ENCODE measurements at places on chromosomes 3 and 15.

- no peaks in the 10 kb centered on the region for H3K36me3 ChIP-seq
- H3K27ac ChIP-seq, result no peak overlapping the region
- no peaks in the 10 kb centered on the region for H3K4me1 ChIP-seq
- H3K27me3 ChIP-seq, result no peaks in the 10 kb centered on the region
- H3K4me3 ChIP-seq, result no peak overlapping the region
- no peak for DNase-seq
Measured at GRCh38 chr3:181901626-181902025, 189.9 kb downstream of the SOX2 start.

DNA sequence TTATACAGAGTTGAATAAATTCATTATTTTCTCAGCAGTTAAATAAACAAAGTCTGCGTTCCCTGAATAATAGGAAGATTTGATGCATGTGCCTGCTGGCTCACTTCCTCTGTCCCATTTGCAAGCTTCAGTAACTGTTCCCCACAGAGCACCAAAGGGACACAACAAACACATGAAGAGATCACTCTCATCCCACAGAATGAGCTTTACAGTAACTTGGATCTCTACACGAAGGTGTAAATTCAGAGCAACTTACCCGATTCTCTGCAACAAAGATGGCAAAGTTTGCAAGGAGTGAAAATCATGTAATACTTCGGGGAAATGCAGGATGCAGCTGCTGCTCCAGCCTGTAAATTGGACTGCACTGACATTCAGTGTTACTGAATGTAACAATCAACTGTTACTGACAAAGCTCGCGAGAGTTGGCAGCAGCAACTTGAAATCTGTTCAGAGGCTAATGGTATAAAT is at the start of gene BCHE:
BCHE (minus strand) TSS at position 366 of the 468 bp plus-strand sequence. CDS start 6,390 bp downstream, outside the sequence.
- DNase-seq, result no peak
- H3K27me3 ChIP-seq, result no peaks in the 10 kb centered on the region
- no peak within 1 kb of the TSS for H3K27ac ChIP-seq
- H3K4me3 ChIP-seq, result no peak within 1 kb of the TSS
- no peaks in the 10 kb centered on the region for H3K36me3 ChIP-seq

GRCh38 chr3:24507776-24508422 is 13.2 kb upstream of the THRB start:
- H3K4me3 ChIP-seq, result no peak overlapping the region
- no peaks in the 10 kb centered on the region for H3K27me3 ChIP-seq
- H3K27ac ChIP-seq, result peak overlapping the region; percentile 88
- no peaks in the 10 kb centered on the region for H3K36me3 ChIP-seq
- peak; percentile 62 for DNase-seq

DNA sequence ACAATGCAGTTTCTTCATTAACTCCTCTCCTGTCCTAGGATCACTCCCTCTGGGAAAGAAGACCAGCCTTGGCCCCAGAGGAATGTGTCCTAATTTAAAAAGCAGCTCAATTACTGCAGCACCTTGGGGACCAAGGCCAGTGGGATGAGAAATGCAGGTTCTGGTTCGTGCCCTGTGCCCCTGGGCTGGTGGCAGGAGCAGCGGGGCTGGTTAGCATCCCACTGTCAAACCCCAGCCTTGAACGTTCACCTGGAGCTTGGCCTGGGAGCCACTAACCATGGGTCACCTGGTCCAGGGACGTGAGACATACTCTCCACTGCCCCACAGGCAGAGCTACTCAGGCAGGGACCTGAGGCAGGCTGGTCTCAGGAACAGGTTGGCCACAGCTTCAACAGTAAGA is 8.4 kb upstream of the RTP3 start:
- H3K4me3 ChIP-seq, result peak overlapping the region; percentile 27
- peaks cover 13% of the 10 kb centered on the region for H3K27me3 ChIP-seq
- H3K4me1 ChIP-seq, result peaks cover 11% of the 10 kb centered on the region
- no peak for DNase-seq

DNA sequence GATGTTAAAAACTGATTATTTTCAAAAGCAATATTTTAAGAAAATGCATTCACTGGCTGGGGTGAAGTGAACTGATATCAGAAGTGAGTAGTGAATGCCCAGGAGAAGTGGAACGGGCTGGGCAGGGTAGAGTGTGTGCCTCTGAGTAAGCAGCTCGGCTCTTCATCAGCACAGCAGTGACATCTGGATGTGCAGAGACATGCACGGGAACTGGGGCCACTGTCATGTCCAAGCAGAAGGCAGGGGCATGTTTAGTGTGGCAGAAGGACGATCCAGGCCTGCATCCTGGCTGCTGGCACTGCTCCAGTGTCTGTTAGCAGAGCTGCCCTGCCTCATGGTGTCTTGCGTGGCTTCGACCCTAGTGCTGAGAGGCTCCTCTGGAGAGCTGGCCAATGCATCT is 305.6 kb upstream of the LRRFIP2 start:
- DNase-seq, result no peak
- H3K27me3 ChIP-seq, result no peaks in the 10 kb centered on the region
- H3K27ac ChIP-seq, result no peak overlapping the region
- H3K4me3 ChIP-seq, result no peak overlapping the region
- no peaks in the 10 kb centered on the region for H3K4me1 ChIP-seq

- H3K36me3 ChIP-seq, result no peaks in the 10 kb centered on the region
- H3K27ac ChIP-seq, result no peak overlapping the region
- DNase-seq, result no peak
Measured at GRCh38 chr15:49900006-49900902, 218.8 kb downstream of the ATP8B4 start.

DNA sequence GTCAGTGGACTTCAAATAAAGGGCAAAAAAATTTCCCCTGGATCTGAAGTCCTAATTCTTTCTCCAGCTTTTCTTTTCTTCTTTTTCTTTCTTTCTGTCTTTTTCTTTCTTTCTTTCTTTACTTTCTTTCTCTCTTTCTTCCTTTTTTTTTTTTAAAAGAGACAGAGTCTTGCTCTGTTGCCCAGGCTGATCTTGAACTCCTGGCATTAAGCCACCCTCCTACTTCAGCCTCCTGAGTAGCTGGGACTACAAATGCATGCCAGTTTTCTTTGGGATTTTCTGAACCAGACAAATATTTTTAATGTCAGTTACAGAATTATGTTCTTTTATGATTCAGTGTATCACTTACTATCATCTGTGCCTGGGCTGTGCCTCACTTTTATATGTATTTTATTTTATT is 45.4 kb upstream of the CMTM8 start:
- no peaks in the 10 kb centered on the region for H3K36me3 ChIP-seq
- H3K4me1 ChIP-seq, result no peaks in the 10 kb centered on the region
- peaks cover 13% of the 10 kb centered on the region for H3K27me3 ChIP-seq
- peak overlapping the region; percentile 37 for H3K27ac ChIP-seq

- H3K27me3 ChIP-seq, result no peaks in the 10 kb centered on the region
- H3K27ac ChIP-seq, result no peak overlapping the region
- no peak for DNase-seq
- H3K36me3 ChIP-seq, result no peaks in the 10 kb centered on the region
- H3K4me1 ChIP-seq, result peaks cover 12% of the 10 kb centered on the region
- no peak overlapping the region for H3K4me3 ChIP-seq
Measured at GRCh38 chr3:18114894-18115293, 310.2 kb downstream of the SATB1 start.

GRCh38 chr15:101089579-101090427 is 162.0 kb downstream of the CHSY1 start:
- no peaks in the 10 kb centered on the region for H3K36me3 ChIP-seq
- peaks cover 5% of the 10 kb centered on the region for H3K27me3 ChIP-seq
- H3K27ac ChIP-seq, result no peak overlapping the region
- DNase-seq, result no peak
- peaks cover 9% of the 10 kb centered on the region for H3K4me1 ChIP-seq
- H3K4me3 ChIP-seq, result no peak overlapping the region

DNA sequence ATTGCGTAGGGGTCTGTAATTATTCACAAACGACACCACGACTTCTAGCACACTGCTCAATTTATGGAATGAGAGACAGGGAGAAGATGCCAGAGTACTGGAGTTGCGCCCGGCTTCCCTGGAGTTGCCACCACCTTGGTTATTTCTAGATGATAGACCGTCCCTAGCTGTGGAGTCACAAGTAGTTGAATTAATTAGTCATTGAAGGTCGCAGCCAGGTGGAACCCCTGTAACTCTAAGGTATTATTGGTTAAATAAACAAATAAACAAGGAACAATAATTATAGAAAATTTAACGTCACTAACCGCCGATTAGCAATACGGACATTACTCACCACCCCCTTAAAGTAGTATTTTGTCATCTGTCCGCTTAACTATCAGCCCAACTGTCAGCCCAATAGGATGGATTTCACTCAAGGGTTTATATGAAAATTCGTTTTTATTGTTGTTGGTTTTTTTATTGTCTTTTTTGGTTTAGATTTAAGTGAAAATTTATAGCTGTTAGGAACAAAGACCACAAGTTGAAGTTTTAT is 911 bp upstream of the AZI2 start:
- no peak for DNase-seq
- peaks cover 13% of the 10 kb centered on the region for H3K4me1 ChIP-seq
- peak overlapping the region; percentile 98 for H3K27ac ChIP-seq
- H3K4me3 ChIP-seq, result peak overlapping the region; percentile 99
- H3K36me3 ChIP-seq, result peaks cover 18% of the 10 kb centered on the region
- H3K27me3 ChIP-seq, result no peaks in the 10 kb centered on the region

DNA sequence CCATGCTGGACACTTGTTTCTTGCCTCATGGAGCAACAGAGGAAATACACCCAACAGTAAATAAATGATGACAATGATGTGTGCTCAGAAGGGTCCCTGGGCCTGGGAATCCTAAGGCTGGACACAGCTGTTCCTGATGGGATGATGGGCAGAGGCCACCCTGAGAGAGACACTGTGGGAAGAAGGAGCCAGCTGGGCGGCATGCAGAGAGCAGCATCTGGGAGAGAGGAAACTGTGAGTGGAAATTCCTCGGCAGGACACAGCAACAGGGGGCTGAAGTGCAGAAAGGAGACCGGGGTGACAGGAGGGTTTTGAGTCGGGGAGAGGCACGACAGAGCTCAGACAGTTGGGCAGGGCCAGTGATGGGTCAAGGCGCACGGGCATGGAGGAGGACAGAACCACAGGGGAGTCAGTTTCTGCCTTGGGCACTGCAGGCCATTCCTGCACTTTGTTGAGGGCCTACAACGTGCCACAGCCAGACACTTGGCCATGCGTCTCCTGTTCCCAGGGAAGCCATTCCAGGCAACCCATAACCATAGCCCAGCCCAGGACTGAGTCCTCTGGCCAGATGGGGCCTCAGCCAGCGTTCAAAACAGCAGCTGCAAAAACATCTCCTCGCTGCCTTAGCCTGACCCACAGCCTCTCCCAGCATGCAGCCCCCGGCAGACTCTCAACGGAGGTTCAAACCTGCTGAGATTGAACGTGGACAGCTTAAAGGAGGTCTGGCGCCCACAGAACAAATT is 36.7 kb upstream of the SLC6A1 start:
- DNase-seq, result no peak
- peak overlapping the region; percentile 39 for H3K27ac ChIP-seq
- H3K4me1 ChIP-seq, result no peaks in the 10 kb centered on the region
- H3K27me3 ChIP-seq, result peaks cover 6% of the 10 kb centered on the region
- no peaks in the 10 kb centered on the region for H3K36me3 ChIP-seq

- H3K27ac ChIP-seq, result peak overlapping the region; percentile 89
- H3K36me3 ChIP-seq, result no peaks in the 10 kb centered on the region
- peaks cover 26% of the 10 kb centered on the region for H3K4me1 ChIP-seq
- H3K4me3 ChIP-seq, result peak overlapping the region; percentile 78
- no peaks in the 10 kb centered on the region for H3K27me3 ChIP-seq
- no peak for DNase-seq
Measured at GRCh38 chr3:195258449-195259153, 12.4 kb downstream of the XXYLT1 start.

DNA sequence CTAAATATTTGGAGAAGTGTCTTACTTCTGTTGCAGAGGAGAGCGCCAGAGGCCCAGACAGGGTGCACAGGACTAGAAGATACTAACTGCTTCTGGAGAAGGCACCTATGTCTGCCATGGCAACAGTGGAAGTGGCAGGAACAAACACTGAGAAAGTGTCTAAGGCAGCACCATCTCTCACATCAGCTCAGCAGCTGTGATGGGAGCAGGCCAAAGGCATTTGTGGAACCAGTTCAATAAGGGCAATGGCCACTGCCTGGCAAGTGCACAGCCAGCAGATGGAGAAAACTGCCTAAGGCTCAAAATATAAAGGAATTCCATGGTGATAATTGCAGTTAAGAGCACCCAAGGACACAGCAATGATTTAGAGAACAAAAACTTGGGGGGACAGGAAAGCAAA is 563.0 kb upstream of the CCDC54 start:
- no peak overlapping the region for H3K27ac ChIP-seq
- H3K4me1 ChIP-seq, result no peaks in the 10 kb centered on the region
- no peak overlapping the region for H3K4me3 ChIP-seq
- H3K36me3 ChIP-seq, result no peaks in the 10 kb centered on the region
- DNase-seq, result no peak

DNA sequence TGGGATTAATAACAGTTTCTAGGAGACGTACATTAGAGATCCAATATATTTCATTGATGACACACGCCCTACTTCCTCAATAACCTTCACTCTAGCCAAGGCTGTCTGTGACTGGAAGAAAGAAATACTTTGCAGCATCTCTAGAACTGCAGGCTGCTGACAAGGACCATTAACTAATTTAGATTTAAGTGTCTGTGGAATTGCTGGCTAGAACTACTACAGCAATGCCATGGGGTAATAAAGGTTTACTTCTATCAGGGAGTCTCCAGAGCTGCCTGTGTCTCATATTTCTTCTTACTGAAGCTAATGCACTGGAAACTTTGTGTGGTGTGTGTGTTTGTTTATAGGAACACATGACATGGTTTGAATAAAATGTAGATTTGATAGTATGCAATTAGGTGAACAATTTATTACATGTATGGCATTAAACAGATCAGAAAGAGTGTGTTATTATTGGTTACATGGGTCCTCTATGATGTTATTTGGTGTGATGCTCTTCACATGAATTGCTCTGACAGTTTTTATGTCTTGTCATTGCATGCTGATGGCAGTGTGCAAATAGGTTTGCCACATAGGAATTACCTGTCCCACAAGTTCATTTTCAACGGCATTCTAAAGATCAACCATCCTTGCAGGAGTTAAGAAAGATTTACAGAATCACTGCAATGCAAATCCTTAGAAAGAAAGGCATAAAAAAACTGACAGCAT is 916.2 kb upstream of the CADM2 start:
- H3K27me3 ChIP-seq, result no peaks in the 10 kb centered on the region
- H3K36me3 ChIP-seq, result no peaks in the 10 kb centered on the region
- H3K4me3 ChIP-seq, result no peak overlapping the region
- DNase-seq, result no peak

DNA sequence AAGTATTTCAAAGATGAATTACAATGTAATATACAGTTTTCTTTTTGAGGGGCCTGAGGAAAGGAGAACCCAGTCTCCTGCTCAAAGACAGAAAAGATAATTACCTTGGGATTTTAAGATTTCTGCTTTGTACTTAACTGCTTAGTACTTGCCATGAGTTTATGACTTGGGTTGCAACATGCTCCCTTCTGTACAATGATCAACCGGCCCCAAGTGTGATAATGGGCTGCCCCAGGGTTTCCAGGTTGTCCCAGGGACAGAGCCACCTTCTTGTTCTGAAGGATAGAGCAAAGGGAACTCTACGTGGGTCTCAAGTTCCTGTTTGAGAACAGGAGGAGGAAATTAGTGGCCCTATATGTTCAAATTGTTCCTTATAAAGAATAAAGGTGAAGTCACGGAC is 104.8 kb downstream of the ABHD5 start:
- H3K27me3 ChIP-seq, result peaks cover 21% of the 10 kb centered on the region
- no peaks in the 10 kb centered on the region for H3K36me3 ChIP-seq
- DNase-seq, result no peak
- no peak overlapping the region for H3K4me3 ChIP-seq
- H3K4me1 ChIP-seq, result no peaks in the 10 kb centered on the region

- peaks cover 57% of the 10 kb centered on the region for H3K4me1 ChIP-seq
- H3K4me3 ChIP-seq, result no peak overlapping the region
- H3K36me3 ChIP-seq, result no peaks in the 10 kb centered on the region
- no peak for DNase-seq
Measured at GRCh38 chr3:134239538-134239937, 11.1 kb downstream of the RYK start.

GRCh38 chr3:77917225-77917624 is 877.3 kb downstream of the ROBO2 start:
- no peaks in the 10 kb centered on the region for H3K4me1 ChIP-seq
- no peaks in the 10 kb centered on the region for H3K27me3 ChIP-seq
- no peaks in the 10 kb centered on the region for H3K36me3 ChIP-seq
- no peak overlapping the region for H3K27ac ChIP-seq
